Right atrium auricular region (tissue), 2 donors: ENCODE measurements at places on chromosomes 5 and 9.

DNA sequence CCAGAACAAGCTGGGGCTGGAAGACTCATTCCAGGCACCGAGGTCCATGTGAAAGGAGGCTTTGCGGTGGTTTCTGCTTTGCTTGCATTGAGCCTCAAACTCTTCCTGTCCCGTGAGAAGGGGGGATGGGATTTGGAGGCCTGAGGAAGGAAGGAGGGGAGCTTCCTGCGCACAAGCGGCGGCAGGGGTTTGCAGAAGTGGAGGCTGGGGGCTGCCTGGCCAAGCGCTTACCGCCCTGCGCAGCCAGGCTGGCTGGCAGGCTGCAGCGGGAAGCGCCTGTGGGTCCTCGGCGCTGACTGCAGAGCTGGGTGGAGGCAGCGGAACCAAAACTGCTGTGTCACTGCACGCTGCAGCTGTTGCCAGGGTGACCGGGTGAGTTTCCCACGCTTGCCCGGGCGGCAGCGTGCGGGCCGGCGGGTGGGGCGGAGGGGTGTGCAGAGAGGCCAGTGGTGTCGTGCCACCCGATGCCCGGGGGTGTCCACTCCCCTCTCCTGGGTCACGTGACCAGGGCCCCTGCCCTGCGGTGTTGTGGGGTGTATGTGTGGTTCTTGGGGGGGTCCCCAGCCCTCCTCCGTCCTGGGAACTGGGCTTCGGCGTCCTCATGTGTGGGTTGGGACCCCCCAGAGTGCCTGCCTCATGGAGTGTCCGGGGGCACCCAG lies 81.0 kb downstream of the RXRA start:
- no peaks in the 10 kb centered on the region for H3K27me3 ChIP-seq
- H3K4me3 ChIP-seq, result no peak overlapping the region
- DNase-seq, result peak; percentile 91
- peaks cover 10% of the 10 kb centered on the region for H3K36me3 ChIP-seq
- peaks cover 5% of the 10 kb centered on the region for H3K4me1 ChIP-seq

GRCh38 chr5:84272771-84273516 lies 111.7 kb downstream of the EDIL3 start:
- H3K27me3 ChIP-seq, result no peaks in the 10 kb centered on the region
- no peak overlapping the region for H3K4me3 ChIP-seq
- no peak for DNase-seq
- H3K36me3 ChIP-seq, result no peaks in the 10 kb centered on the region
- no peaks in the 10 kb centered on the region for H3K4me1 ChIP-seq

DNA sequence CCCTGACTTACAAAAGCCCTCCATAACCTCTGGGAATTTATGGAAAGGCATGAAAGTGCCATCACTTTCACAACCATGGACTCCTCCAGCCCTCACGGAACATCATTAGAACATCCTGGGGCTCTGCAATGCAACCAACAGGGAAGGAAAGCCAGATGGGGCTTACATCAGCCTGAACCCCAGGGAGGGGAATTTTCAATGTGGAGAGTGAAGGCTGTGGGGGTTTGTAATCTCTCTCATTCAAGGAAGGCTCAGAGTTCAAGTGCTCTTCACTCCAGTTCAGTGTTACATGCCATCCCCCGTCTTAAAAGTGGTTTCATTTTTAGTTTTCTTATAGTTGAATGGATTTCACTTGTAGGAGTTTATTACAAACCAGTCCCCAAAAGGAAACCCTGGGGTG lies 5.7 kb downstream of the SPRY4 start:
- H3K4me1 ChIP-seq, result no peaks in the 10 kb centered on the region
- H3K36me3 ChIP-seq, result peaks cover 6% of the 10 kb centered on the region
- H3K4me3 ChIP-seq, result peak overlapping the region; percentile 79
- H3K27ac ChIP-seq, result peak overlapping the region; percentile 89

DNA sequence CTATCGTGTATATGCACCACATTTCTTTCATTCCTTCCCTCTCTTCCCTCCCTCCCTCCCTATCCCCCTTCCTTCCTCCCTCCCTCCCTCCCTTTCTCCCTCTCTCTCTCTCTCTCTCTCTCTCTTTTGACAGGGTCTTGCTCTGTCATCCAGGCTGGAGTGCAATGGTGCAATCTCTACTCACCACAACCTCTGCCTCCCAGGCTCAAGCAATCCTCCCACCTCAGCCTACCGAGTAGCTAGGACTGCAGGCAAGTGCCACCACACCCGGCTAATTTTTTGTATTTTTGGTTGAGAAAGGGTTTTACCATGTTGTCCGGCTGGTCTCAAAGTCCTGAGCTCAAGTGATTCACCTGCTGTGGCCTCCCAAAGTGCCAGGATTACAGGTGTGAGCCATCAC lies 1.1 kb upstream of the ANKS6 start:
- DNase-seq, result peak; percentile 11
- H3K27ac ChIP-seq, result no peak overlapping the region
- no peaks in the 10 kb centered on the region for H3K27me3 ChIP-seq
- no peaks in the 10 kb centered on the region for H3K4me1 ChIP-seq

DNA sequence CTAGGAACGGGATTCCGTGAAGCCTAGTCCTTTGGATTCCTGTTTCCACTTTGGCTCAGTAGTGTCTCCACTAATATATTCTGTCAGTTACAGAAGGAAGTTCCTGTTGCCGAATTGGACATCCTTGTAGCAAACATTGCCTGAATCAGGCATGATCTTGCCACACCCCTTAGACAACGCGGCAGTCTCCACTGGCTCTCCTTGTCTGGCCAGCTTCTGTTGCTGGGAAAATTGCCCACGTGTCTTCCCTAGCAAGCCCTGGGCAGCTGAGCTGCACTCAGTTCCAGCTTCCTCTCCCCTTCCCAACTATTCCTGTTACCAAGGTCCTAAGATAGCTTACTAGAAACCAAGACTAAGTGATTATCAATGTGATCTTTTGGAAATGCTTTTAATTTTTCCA lies 316.6 kb upstream of the RIOK2 start:
- no peaks in the 10 kb centered on the region for H3K36me3 ChIP-seq
- no peak for DNase-seq
- no peak overlapping the region for H3K27ac ChIP-seq
- H3K27me3 ChIP-seq, result no peaks in the 10 kb centered on the region
- no peaks in the 10 kb centered on the region for H3K4me1 ChIP-seq

- H3K27me3 ChIP-seq, result no peaks in the 10 kb centered on the region
- no peaks in the 10 kb centered on the region for H3K4me1 ChIP-seq
- no peak overlapping the region for H3K27ac ChIP-seq
- H3K36me3 ChIP-seq, result no peaks in the 10 kb centered on the region
Observed at GRCh38 chr9:29969408-29969807, 2396.1 kb upstream of the C9orf72 start.

DNA sequence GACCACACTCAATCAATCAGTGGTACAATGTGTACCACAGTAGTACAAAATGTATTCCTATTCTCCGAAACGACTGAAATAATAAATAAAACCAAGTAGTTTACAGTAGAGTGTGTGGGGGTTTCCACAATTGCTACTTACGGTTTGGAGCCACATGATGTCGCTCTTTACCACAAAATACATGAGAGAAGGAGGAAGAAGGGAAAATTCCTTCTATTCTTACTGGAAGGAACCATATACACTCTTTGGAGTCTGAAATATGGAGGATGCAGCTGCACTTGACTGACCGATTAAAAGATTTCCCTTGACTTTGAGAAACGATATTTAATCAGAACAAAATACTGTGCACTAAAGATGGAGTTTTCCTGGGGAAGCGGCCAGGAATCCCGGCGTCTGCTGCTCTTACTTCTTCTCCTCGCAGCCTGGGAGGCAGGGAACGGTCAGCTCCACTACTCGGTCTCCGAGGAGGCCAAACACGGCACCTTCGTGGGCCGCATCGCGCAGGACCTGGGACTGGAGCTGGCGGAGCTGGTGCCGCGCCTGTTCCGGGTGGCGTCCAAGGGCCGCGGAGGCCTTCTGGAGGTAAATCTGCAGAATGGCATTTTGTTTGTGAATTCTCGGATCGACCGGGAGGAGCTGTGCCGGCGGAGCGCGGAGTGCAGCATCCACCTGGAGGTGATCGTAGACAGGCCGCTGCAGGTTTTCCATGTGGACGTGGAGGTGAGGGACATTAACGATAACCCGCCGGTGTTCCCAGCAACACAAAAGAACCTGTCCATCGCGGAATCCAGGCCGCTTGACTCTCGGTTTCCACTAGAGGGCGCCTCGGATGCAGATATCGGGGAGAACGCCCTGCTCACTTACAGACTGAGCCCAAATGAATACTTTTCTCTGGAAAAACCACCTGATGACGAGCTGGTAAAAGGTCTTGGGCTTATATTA lies at the start of gene PCDHA4:
PCDHA4 (plus strand) TSS at position 235 of the 942 bp plus-strand sequence.
- no peaks in the 10 kb centered on the region for H3K27me3 ChIP-seq
- H3K27ac ChIP-seq, result no peak within 1 kb of the TSS
- no peaks in the 10 kb centered on the region for H3K36me3 ChIP-seq

- no peak overlapping the region for H3K4me3 ChIP-seq
- no peaks in the 10 kb centered on the region for H3K36me3 ChIP-seq
- no peak overlapping the region for H3K27ac ChIP-seq
- no peaks in the 10 kb centered on the region for H3K4me1 ChIP-seq
- no peaks in the 10 kb centered on the region for H3K27me3 ChIP-seq
- no peak for DNase-seq
Observed at GRCh38 chr5:94577466-94578245, 40.7 kb downstream of the KIAA0825 start.

GRCh38 chr5:90558344-90559192 lies at the start of gene ADGRV1:
ADGRV1 (plus strand) TSS chr5:90558797; CDS start chr5:90558896, 99 bp downstream.
- H3K4me3 ChIP-seq, result peak within 1 kb of the TSS; percentile 30
- H3K27me3 ChIP-seq, result peaks cover 5% of the 10 kb centered on the region
- H3K4me1 ChIP-seq, result peaks cover 15% of the 10 kb centered on the region
- H3K36me3 ChIP-seq, result no peaks in the 10 kb centered on the region
- H3K27ac ChIP-seq, result no peak within 1 kb of the TSS

- no peaks in the 10 kb centered on the region for H3K27me3 ChIP-seq
- H3K36me3 ChIP-seq, result no peaks in the 10 kb centered on the region
- DNase-seq, result no peak
- H3K4me3 ChIP-seq, result no peak overlapping the region
Observed at GRCh38 chr9:82167296-82167695, 178.7 kb downstream of the SPATA31D1 start.

DNA sequence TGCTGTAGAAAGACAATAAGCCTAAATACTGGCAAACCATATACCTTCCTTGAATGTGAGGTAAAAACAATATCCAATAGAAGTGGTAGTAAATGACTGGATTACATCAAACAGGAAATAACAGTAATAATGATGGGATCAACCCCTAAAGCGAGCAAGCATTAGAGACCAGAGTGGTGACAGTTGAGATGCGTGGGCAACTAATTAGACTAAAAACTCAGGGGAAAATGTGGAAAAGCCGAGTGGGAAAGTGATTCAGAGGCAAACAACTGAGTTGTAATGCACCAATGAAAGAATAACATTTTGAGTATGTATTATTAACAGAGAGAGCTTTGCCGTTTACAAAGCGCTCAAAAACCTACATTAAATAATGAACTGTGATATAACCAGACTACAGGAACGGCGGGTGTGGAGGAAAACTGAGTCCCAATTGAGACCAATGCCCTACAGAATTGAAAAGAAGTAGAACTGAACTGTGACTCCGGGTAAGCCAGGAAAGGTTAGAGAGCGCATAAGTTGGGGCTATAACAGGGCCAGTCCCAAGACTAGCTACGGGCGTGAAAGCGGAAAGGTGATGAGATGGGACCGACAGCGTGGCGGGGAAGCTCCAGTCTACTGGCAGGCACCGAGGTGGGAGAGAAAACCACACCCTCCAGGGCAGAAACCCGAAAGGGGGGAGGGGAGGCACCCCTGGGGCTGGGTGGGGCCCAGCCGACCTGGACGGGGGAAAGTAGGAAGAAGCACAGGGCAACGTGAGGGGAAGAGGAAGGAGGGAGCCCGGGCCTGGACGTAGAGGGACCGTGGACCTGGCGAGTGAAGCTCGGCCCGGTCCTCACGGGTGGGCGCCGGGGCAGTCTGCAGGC lies 592 bp downstream of the UBAP2 start:
- H3K27me3 ChIP-seq, result no peaks in the 10 kb centered on the region
- H3K4me3 ChIP-seq, result peak overlapping the region; percentile 95
- peaks cover 24% of the 10 kb centered on the region for H3K4me1 ChIP-seq
- H3K27ac ChIP-seq, result peak overlapping the region; percentile 91
- H3K36me3 ChIP-seq, result no peaks in the 10 kb centered on the region

DNA sequence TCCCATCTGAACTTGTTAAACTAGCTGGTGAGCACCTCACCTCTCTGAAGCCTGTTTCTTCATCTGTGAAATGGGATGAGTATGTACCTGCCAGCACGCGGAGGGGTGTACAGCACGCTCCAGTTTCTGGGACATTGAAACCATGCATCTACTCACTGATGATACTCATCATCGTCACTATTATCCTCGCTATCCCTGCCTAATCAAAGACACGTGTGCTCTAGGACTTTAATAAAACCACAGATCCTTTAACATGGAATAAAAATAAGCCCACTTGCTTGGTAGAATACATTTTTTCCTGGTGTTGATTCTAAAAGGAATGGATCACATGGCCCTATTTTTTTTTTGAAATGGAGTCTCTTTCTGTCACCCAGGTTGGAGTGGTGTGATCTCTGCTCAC lies 37.3 kb upstream of the POMT1 start:
- H3K4me3 ChIP-seq, result no peak overlapping the region
- DNase-seq, result no peak
- H3K4me1 ChIP-seq, result peaks cover 4% of the 10 kb centered on the region
- H3K27ac ChIP-seq, result no peak overlapping the region
- H3K27me3 ChIP-seq, result no peaks in the 10 kb centered on the region

DNA sequence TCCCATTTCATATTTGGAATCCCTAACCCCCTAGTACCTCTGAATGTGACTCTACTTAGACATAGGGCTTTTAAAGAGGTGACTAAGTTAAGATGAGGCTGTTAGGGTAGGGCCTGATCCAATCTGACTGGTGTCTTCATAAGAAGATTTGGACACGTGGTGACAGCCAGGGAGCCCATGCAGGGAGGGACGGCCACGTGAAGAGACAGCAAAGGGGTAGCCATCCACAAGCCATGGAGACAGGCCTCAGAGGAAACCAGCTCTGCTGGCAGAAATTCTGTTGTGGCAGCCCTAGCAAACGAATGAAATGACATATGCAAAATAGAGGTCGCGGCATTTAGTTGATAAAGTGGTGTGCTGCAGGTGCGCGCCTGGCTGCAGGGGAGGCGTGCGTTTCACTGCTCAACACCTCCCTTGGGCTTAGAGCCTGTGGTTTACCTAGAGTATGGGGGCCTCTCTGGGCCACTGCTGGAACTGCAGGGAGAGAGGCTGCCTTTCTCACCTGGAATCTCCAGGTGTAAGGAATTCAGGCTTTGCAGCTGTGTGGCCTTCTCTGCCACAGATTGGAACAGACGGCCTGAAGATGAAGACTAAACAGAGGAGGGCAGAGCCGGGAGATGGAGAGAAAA lies 7.1 kb upstream of the AFAP1L1 start:
- no peak overlapping the region for H3K4me3 ChIP-seq
- no peaks in the 10 kb centered on the region for H3K4me1 ChIP-seq
- no peak for DNase-seq
- no peak overlapping the region for H3K27ac ChIP-seq
